ENCODE measurements at places on chromosomes 4 and X.

DNA sequence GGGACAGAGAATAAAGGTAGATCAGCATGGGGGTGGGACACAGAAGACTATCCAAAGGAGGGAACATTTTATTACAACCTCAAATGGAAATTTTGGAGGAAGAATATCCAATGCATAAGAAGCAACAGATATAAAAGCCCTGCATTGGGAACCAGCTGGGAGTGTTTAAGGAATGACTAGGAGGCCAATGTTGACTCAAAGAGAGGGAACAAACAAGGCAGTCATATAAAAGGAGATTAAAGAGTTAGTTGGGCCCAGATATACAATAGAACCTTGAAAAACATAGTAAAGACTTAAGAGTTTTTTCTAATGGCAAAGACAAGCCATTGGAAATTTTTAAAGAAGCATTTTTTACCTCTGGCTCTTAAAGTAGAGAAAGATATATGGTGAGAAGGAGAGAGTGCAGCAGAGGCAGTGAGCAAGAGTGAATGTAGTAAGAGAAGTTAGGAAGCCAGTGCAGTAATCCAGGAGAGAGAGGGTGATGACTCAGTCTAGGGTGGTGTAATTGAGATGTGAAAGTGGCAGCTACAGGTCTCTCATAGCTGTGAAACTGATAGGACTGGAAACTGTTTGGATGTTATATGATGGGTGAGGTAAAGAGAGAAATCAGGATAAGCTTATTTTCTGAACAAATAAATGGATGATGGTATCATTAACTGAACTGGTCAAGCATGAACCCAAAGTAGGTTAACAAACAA is 182.2 kb upstream of the ATOH1 start:
- DNase-seq, result no peak

DNA sequence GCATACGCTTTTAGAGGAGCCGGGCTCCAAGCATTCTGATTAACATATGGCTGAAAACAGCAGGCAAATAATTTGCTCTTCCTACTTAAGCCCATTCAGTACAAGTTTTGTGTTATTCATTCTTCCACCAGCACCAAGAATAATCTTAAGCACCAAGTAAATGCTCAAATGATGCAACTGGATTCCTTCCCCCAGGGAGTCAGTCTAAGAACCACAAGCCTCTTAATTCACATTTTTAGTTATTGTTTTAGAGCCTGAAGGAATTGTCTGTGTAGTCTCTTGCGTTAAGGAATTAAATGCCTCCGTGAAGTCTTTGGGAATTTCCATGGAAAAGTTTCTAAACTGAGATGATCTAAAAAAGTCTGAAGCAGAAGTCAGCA is 61.5 kb upstream of the MAGEB2 start:
- no peak for DNase-seq

DNA sequence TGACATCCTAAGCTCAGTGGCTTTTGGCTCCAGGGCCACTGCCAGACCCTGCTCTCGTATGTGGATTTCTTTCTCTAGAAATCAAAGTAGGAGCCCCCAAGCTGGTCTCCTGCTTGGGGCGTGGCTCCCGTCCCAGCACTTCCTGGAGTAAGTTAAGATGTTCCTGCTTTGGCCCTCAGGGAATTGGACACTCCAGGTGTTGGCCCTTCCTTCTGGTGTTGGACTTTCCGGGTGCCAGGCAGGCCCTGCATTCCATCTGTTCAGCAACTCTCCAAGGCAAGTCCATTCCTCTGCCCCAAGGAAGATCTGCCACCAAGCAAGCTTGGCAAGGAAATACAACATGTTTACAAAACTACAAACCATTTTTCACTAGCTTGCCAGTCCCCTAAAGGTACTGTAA is 22.1 kb upstream of the GPC4 start:
- no peak for DNase-seq

- DNase-seq, result no peak
Measured at GRCh38 chrX:132394591-132394990, 94.2 kb downstream of the MBNL3 start.

- DNase-seq, result no peak
Measured at GRCh38 chr4:70099206-70099605, 49.0 kb downstream of the HTN1 start.

DNA sequence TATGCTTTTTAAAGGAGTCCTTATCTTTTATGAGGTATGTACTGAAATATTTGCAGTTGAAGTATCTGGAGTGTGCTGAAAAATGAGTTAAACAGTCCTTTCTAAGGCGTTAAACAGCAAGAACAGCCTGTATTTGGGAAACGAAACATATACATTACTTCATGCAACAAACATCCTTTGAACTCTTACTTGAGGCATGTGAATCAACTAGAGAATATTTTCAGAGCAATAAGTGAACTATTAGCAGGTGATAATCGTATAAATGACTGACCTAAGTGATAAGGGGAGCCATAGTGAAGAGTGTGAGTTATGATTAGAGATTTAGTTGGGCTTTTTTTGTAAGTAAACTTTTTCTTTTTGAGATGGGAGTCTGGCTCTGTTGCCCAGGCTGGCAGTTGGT is 45.9 kb upstream of the RHOH start:
- no peak for DNase-seq

GRCh38 chr4:76549765-76550164 is 114.7 kb downstream of the SHROOM3 start:
- DNase-seq, result no peak

DNA sequence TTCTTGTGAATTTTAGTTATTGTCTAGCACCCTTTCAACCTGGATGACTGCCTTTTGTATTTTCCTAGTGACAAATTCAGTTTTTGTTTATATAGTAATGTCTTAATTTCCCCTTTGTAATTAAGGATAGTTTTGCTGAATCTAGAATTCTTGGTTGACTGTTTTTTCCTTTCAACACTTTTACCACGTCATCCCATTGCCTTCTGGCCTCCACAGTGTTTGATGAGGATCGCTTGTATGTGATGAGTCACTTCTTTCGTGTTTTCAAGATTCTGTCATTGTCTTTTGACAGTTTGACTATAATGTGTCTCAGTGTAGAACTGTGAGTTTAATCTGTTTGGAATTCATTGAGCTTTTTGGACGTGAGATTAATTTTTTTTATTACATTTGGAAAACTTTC is 30.1 kb downstream of the KDM6A start:
- no peak for DNase-seq

GRCh38 chrX:26915064-26915463 is 548.1 kb downstream of the PPP4R3C start:
- DNase-seq, result no peak

- no peak for DNase-seq
Measured at GRCh38 chr4:83932750-83933391, 397.0 kb downstream of the GPAT3 start.

- DNase-seq, result no peak
Measured at GRCh38 chrX:24117258-24117657, 32.3 kb upstream of the ZFX start.

GRCh38 chr4:128668566-128668965 is 140.9 kb upstream of the JADE1 start:
- DNase-seq, result no peak

- no peak for DNase-seq
Measured at GRCh38 chr4:2042204-2042946, 16.8 kb upstream of the NAT8L start.

DNA sequence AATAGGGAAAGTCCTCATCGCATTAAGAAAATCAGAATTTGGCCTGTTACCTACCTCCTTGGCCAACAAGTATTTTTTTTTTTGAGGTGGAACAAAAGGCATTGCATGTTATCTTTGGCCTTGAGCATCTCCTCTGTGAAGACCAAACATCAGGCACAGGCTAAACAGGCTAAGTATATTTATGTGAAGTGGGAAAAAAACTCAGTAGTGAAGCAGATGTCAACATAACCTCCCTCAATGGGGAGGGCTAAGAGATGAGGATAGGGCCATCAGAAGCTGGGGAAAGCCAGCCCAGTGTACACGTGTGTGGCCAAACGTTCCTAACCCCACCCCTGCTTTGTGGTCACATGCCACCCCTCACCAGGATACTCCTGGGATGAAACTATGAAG is 102.5 kb downstream of the FNIP2 start:
- DNase-seq, result no peak

DNA sequence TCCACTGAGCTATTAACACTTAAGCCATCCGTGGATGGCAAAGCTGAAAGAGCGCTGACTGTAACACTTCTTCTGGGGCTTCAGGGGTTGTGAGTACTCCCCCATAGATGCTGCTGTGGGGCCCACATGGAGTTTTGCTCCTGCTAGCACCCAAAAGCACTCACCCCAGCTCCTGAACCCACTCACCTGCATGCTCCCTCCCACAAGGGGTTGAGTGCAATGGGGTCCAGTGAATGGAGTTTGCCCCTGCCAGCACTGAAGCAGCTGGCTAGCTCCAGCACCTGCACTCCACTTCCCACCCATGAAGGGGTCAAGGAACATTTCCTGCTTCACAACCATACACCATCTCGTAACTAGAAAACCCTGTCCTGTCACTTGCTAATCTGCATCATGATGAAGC is 78.9 kb downstream of the IL21 start:
- DNase-seq, result no peak

DNA sequence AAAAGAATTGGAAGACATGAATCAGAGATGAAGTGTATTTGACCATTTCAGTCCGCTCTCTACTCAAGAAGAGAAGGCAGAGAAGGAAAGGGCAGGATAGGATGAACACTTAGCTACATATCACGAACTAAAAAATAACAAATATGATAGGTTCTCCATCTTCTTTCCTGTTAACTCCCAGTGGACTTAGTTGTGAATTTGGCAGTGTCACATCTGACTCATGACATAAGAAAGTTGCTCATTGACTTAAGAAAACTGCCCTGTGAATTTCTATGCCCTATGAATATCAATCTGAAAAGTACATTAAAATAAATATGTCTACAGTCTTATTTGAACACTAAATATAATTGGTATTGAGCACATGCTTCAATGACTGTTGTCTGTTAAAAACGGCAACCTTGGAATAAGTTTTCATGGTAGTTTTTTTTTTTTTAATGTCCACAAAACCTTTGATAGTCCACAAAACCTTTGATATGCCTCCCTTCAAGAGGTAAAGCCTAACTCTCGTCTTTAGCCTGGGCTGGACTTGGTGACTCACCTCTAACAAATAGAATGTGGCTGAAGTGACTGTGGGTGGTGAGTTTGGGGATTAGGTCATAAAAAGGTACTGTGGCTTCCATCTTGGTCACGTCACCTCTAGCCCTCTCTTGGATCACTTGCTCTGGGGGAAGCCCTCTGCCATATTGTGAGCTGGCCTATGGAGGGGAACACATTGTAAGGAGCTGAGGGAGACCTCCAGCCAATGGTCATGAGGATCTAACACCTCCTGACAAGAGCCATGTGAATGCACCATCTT is 184.7 kb upstream of the S100G start:
- DNase-seq, result no peak

DNA sequence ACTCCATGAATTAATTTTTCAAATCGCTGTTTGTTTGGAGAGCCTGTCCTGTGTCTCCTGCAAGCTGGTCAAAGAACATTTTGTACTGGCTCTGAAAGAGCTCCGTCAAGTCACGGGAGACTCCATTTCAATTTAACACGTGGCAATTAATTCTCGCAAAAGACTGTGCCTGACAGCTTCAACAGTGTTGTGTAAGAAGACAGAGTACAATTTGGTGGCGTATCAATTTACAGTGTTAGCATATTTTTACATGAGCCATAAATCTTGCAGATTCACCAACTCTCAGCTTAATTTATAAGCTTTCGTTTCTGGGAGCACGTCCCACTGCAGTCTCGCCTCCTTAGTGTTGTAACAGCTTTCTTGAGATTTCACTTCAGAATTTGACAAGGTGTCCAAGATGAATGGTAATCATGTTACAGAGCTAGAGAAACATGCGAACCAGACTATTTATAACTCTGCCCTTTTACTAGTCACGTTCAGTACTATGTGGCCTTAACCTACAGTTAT is 70.8 kb downstream of the RWDD4 start:
- no peak for DNase-seq

GRCh38 chr4:99863-100262 is 24.4 kb upstream of the ZNF718 start:
- no peak for DNase-seq

DNA sequence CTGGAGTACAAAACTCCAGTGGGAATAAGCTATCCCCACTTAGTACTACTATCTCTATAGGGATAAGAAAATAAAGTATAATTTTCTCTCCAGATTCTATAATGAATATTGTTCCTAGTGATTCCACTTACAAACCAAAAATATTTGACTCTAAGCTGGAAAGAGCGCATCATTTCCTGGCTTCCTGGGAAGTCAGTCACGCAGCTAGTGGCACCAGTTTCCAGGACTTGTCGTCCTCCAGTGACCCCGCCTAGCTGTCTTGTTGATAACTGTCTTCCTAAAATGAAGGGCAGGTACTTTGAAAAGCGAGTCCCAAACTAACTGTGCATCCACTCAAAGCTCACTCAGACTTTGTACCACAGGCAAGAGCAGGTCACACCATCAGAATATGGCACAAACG is 39.3 kb downstream of the LNX1 start:
- no peak for DNase-seq

DNA sequence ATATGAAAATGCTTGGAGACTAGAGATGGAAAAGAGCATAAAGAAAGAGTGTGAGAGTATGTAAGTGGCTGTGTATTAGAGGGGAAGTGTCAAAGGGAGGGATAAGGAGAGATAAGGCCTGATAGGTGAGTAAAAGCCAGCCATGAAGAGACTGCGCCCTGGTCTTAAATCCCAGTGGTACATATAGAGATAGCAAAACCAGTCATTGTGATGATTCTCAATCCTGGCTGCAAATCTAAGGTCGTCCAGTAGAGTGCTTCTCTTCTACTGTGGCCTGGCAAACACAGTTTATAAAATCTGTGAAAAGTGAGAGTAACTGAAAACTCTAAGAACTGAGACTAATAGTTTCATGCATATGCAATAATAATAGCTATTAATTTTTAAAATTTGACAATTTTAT is 86.9 kb downstream of the MAB21L2 start:
- DNase-seq, result no peak

DNA sequence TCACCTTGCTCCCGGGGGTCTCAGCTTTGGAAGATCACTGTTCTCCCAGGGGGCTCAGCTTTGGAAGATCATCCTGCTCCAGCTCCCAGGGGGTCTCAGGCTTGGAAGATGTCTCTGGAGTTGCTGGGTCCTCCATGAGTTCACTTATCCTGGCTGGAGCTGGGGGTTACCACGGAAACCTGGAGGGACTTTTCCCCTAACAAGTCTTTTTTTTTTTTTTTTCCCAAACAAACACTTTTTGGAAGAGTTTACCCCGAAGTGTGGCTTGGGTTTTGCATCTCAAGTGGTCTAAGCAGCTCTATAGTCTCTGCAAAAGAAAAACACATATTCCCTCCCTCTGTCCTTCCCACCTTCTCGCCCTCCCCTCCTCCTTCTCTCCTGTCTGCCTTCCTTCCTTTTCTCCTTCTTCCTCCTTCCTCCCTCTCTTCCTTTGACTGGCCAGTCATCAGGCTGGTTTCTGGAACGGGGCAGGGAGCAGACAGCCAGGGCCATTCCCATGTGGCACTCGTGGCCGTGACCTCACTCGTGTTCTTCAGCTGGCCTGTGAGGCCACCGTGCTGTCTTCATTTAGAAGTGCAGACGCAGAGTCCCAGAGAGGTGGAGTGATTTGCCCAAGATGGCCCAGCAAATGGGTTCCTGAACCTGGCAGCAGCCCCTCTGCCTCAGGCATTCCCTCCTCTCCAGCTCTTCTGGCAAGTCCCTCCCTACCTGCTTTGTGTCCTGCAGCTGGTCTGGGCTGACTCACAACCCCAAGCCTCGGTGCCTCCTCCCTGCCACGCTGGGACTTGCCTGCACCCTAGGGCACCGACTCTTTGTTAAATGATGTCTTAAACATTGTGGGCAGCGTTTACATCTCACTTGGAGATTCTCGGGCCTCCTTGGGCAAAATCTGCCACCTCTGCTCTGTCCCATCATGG is 25.9 kb upstream of the HMX1 start:
- DNase-seq, result no peak

GRCh38 chrX:107288676-107289075 is 82.3 kb downstream of the DNAAF6 start:
- DNase-seq, result no peak

- DNase-seq, result no peak
Measured at GRCh38 chrX:31092970-31093638, 21.3 kb upstream of the FTHL17 start.
